Left lung (tissue), 14 donors: ENCODE measurements at places on chromosomes 2 and 18. TPM values are rescaled to one million over a fixed set of nuclear protein-coding genes. Genes with fewer than 3 reads are reported as not detected.

MYCN gene
- 0.61 TPM for total RNA-seq

MC4R gene
- 0.16 TPM for total RNA-seq

KIAA2012 gene
- not detected for total RNA-seq

RNF125 gene
- 6.1 TPM for total RNA-seq

NOP58 gene
- 61.4 TPM for total RNA-seq

LYPD6B gene
- 0.79 TPM for total RNA-seq

ILKAP gene
- 30.6 TPM for total RNA-seq

PLEKHH2 gene
- 29.1 TPM for total RNA-seq

FAM228A gene
- total RNA-seq: 0.41 TPM

DARS1 gene
- total RNA-seq: 46.9 TPM

MAPRE3 gene
- total RNA-seq: 13.5 TPM

- DNase-seq: no peak
Measured at GRCh38 chr2:44772131-44772530, 169.4 kb upstream of the SIX3 start.

GRCh38 chr2:99890568-99891427 lies 251.6 kb downstream of the AFF3 start:
- no peak for DNase-seq

- DNase-seq: no peak
Measured at GRCh38 chr2:172377408-172377807, 50.0 kb upstream of the ITGA6 start.

DNA sequence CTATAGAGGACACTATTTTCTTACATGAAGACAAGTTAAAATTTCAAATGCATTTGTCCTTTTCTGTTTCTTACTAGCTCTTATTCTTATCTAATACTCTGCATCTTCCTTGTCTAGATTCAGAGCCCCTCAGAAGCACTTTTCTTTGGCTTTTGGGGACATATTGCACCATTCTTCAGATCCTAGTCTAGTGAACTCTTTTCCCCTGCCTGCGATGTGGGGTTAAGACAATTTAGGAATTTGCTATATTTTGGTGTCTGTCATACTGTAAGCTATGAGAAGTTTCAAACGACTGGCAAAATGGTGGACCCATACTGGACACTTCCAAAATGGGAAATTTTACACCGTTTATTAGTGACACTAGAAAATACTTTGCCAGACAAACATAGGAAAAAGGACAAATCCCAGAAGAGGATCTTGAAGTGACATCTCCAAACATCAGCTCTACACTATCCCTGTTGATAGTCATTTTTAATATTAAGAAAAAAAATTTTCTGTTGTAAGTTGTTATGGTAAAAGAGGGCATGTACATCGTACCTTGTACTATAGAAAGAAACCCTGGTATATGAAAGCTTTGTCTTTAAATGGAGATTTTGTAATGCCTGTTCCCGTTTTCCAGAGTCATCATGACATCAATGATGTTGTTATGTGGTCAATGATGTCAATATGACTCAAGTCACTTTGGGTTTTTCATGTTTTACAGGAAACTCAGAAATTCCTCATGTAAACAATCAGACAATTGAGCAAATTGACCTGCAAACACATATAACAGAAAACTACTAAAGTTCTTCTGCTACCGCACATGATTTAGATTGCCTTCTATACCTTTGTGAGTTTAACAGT lies 4.4 kb upstream of the KYNU start:
- DNase-seq: no peak

DNA sequence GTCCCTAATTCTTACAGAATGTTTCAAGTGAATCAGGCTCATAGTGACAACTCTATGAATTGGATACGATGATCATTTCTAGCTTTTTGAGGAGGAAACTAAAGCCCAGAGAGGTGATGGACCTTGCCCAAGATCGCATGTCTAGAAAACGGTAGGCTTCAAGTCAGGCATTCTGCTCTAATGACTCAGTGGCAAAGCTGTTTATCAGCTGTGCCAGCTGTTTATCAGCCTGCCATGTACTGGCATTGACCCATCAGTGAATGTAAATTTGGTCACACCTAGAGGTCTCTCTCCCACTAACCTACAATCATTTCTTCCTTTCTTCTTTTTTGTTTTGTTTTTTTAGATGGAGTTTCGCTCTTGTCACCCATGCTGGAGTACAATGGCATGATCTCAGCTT lies 6.1 kb upstream of the DAW1 start:
- DNase-seq: no peak

DNA sequence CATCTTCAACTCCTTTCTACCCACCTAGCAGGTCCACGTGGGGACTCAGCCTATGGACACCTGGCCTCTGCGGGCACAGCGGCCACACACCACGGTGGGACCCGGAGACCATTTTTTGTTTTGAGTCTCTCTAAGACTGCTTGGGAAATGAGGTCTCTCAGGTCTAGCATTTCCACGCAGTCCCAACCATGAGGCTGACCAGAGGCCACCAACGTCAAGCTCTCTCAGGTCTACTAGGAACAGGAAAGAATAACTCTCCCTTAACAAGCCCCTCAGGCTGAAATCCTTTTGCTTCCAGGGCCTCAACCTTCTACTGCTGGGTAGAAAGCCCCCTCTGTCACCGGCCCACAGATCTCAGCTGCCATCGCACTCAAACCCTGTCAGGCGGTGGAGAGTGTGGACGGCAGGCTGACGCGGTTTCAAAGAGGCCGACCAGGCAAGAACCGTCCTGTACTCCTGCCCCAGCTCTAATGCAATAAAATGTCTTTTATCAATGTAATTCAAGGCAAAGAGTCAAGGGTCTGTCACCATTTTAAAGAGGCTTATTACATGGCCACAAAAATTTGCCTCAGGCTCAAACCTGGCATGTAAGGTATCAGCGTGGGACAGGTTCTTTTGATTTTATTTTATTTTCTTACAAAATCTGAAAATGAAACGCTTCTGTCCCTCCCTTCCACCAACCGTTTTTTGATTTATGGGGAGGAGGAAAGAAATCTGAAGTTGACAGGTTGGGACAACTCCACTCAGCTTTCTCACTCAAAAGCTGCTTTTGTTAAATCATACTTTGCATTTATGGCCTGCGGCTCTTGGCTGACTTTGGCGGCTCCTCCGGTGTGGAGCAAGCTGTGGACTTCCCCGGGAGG lies 74.0 kb downstream of the BCL11A start:
- DNase-seq: no peak

- no peak for DNase-seq
Measured at GRCh38 chr2:20401489-20401835, 45.4 kb upstream of the RHOB start.

DNA sequence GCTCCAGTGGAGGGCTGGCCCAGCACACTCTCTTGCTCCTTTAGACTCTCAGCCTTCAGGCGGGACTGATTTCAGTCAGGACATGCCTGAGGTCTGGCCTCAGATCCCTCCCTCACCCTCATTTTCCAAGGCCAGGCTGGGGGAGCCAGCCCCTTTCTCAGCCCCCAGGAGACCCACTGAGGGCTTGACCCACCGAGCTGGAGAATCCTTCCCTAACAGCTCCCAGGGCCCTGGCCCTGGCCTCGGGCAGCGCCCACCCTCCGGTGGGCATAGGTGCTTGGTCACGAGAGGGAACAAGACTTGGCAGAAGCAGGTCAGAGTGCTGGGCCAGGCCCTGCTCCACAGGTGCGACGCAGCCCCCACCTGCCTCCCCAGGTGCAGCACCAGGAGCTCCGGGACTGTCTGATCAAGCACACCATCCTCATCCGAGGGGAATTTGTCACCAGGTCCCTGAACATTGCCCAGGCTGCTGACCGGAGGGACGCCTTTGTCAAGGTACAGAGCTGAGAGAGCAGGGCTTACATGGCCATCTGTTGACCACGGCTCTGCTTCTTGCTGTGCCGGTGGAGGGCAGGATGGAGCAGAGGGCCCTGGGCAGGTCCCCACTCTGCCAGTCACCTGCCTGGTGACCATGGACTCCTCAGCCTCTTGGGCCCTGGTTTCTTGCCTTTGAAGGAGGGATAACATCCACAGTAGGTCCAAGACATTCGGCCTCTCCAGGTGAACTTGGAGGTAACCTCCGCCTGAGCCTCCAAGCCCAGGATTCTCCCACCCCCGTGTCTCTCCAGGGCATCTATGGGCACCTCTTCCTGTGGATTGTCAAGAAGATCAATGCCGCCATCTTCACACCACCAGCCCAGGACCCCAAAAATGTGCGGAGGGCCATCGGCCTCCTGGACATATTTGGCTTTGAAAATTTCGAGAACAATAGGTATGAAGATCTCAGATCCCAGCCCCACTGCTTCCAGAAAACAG lies 46.3 kb downstream of the MYO7B start:
- DNase-seq: no peak

- DNase-seq: no peak
Measured at GRCh38 chr2:199495147-199495546, 37.4 kb upstream of the SATB2 start.

- DNase-seq: no peak
Measured at GRCh38 chr2:29522951-29523669, 398.3 kb downstream of the ALK start.

GRCh38 chr2:49241501-49241900 lies 87.2 kb upstream of the FSHR start:
- DNase-seq: no peak

DNA sequence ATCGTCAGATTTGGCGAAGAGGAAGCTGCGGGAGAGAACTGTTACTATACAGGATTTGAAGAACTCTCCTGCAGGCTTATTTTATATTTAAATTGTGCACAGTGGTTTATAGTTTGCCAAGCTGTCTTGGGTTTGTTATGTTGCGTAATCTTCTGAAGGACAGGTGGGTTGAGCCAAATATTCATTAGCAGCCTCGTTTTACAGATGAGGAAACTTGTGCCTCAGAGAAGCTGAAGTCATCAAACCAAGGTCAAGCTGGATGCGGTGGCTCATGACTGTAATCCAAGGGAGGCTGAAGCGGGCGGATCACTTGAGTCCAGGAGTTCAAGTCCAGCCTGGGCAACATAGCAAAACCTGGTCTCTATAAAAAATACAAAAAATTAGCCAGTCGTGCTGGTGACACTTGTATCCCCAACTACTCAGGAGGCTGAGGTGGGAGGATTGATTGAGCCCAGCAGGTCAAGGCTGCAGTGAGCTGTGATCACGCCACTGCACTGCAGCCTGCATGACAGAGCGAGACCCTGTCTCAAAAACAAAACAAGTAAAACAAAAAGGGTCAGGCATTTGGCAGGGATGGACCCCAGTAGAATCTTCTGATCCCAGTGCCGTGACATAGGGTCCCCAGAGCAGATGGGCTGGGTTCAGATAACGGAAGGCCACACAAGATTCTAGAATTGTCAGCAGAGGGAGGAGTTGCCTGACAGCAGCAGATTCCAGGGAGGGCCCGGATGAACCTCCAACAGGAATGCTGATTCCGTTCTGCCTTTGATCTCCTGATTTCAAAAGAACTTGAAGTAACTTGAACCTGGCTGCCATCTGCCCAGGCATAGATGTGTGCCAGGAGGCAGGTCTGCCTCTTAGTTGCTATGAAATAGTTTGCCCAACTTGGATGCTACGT lies 50.6 kb downstream of the SH3BP4 start:
- no peak for DNase-seq

DNA sequence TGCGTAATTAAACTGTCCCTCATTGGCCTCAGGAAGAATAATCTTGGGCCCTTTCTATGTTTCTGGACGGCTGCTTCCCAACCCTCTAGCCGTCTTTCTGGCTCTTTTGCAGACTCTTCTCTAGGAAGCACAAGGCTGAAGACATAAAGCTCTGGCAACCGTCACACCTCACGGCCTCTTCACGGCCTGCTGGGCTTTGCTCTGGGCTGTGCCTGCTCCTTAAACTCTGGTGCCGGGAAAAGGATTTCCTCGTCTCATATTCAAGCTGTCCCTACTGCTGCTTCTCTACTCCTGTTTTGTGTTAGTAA lies 36.0 kb upstream of the WIPF1 start:
- DNase-seq: no peak

DNA sequence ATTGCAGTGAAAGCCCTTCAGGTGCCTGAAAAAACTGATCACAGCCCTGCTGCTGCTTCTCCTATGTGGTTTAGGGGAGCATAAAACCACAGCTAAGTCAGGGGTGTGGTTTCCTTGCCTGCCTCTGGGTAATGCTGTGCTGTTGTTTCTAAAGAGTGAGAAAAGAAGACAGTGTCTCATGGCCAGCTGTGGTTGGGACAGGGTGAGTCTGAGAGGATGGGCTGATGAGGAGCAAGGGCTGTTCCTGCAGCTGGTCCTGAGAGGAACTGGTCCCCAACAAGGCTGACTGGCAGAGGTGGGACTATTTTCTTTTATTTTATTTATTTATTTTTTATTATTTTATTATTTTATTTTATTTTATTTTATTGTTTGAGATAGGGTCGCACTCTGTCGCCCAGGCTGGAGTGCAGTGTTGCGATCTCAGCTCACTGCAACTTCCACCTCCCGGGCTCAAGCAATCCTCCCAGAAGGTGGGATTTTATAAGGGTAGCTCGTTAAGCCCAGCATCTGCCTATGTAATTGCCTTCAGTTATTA lies 236.7 kb downstream of the FHOD3 start:
- no peak for DNase-seq

DNA sequence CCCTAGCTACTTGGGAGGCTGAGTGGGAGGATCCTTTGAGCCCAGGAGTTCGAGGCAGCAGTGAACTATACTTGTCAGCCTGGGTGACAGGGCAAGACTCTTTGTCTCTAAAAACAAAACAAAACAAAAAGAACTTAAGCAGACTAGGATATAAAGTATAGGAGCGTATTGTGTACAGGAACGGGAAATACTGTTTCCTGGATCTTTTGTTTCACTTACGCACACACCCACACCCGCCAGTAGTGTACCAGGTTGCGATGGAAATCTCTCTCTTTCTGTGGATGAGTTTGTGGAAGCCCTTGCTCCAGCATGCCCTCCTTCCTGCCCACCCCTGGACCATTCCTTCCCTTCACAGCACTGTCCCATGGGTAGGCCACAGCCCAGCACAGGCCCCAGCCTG lies 136.3 kb downstream of the RPIA start:
- DNase-seq: no peak
